ENCODE measurements at places on chromosomes 6 and 20.

- DNase-seq: no peak
Measured at GRCh38 chr6:136922685-136923006, 545 bp downstream of the SLC35D3 start.

DNA sequence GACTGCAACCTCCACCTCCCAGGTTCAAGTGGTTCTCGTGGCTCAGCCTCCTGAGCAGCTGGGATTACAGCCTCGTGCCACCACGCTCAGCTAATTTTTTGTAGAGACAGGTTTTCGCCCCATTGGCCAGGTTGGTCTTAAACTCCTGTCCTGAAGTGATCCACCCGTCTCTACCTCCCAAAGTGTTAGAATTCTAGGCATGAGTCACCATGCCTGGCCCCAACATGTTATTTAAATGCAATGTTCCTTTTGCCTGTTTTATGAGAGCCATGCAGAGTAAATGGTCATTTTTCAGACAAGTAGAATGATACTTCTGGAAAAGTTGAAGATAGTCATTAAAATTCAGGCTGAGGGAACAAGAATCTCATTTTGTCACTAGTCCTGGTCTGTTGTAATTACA, 43.8 kb upstream of the RPS6KA2 start:
- DNase-seq: no peak

- no peak for DNase-seq
Measured at GRCh38 chr6:501891-502601, 110.5 kb downstream of the IRF4 start.

GRCh38 chr6:3738381-3739131, 13.0 kb downstream of the PXDC1 start:
- no peak for DNase-seq

DNA sequence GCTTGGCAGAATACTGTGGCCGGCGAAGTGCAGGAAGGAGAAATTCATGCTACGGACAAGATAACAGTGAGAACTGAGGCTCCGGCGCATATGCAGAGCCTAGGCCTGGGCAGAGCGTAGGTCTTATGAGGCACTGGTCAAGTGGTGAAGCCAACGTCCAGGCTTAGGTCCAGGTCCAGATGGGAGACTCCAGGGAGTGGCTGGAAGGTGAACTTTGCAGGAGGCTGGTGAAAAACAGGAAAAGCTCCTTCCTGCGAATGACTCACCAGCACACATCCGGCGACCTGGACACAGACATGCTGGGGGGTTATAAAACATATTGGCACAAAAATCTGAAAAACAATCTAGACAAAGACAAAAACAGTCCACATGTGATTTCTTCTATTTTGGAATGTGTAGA, 15.4 kb downstream of the C6orf141 start:
- peak; percentile 44 for DNase-seq

DNA sequence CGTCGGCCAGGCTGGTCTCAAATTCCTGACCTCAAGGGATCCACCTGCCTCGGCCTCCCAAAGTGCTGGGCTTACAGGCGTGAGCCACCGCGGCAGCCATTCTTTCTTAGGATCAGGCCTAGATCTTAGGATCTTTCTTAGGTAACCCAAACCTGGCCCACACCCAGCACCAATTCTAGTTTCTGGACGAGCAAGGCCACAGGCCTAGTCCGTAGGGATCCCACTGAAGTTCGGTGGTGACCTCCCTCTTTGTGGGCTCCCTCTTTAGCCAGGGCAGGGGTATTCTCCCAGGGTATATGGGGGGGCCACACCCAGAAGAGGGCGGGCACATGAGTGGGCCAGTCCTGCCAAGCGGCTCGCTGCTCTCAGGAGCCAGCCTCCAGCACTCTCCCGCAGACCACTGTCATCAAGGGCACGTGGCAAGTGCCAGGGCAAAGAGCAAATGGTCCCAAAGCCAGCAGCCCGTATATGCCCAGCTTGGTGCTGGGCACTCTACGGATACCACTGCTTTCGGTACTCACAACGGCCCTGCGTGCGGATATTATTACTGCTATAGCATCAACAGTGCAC, 6.5 kb downstream of the PXDC1 start:
- no peak for DNase-seq

- no peak for DNase-seq
Measured at GRCh38 chr20:47535088-47535487, 33.4 kb downstream of the NCOA3 start.

- no peak for DNase-seq
Measured at GRCh38 chr6:21601932-21602390, 8.4 kb downstream of the SOX4 start.

- no peak for DNase-seq
Measured at GRCh38 chr20:62337558-62338293, 29.4 kb downstream of the LAMA5 start.

GRCh38 chr6:133268621-133269020, 27.5 kb downstream of the EYA4 start:
- DNase-seq: no peak

DNA sequence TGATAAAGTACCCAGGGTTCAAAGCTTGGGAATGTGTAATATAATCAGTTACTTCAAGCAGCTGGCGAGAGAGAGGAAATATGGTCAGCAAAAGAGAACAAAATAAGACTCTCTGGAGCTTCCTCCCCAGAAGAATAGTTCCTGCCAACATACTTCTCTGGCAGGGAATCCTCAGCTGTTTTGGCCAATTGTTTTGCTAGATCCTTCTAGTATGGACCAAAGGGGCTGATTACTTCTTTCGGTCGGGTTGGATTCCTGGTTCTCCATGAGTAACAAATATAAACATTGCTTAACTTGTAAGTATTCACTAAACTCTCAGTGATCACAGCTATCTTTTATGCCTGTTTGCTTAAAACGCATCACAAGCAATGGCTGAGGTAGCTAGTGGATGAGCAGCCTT, 31.4 kb upstream of the FBXO9 start:
- peak; percentile 51 for DNase-seq

DNA sequence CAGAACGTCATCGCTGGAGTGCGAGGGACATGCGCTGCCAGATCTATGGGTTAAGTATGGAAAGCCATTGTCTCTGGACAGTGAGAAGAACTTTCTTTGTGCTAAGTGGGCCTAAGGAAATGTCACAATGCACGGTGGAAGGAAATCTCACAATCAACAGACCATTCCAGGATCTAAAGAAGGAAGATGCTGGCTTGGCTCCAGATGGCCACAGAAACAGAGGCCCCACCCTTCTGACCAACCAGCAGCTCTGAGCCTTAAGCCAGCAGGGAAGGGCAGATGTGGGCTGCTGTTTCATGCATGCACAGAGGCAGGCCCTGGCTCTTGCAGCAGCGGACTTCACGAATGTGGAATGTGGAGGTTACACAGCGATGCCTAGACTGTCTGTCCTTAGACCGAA, 156.3 kb downstream of the SOBP start:
- DNase-seq: no peak

DNA sequence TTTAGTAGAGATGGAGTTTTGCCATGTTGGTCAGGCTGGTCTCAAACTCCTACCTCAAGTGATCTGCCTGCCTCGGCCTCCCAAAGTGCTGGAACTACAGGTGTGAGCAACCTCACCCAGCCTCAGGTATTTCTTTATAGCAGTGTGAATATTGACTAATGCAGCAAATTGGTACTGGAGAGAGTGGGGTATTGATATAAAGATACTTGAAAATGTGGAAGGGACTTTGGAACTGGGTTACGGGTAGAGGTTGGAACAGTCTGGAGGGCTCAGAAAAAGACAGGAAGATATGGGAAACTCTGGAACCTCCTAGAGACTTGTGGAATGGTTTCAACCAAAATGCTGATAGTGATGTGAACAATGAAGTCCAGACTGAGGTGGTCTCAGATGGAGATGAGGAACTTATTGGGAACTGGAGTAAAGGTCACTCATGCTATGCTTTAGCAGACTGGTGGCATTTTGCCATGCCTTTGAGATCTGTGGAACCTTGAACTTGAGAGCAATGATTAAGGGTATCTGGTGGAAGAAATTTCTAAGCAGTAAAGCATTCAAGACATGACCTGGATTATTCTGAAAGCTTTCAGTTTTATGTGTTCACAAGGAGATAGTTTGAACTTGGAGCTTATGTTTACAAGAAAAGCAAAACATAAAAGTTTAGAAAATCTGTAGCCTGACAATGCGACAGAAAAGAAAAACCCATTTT, 127.2 kb downstream of the DTNBP1 start:
- no peak for DNase-seq

DNA sequence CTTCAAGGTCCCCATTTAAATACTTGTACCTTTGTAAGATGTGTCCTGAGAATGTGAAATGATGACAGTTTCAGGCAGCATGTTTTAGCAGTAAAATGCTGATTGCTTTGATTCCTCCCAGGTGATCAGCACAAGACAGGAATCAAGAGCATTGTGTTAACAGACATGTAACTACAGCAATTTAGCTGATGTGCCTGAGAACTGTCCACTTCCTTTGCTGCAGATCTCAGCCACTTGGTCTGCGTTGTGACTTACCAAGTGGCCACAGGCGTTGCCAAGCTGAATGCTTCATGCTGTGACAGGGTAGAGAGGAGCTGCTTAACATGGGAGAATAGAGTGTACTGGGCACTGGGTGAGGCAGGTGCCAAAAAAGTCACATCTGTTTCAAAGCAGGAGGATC, 767.0 kb upstream of the POU3F2 start:
- no peak for DNase-seq

GRCh38 chr6:145096846-145097245, 638.5 kb downstream of the EPM2A start:
- DNase-seq: peak; percentile 21

DNA sequence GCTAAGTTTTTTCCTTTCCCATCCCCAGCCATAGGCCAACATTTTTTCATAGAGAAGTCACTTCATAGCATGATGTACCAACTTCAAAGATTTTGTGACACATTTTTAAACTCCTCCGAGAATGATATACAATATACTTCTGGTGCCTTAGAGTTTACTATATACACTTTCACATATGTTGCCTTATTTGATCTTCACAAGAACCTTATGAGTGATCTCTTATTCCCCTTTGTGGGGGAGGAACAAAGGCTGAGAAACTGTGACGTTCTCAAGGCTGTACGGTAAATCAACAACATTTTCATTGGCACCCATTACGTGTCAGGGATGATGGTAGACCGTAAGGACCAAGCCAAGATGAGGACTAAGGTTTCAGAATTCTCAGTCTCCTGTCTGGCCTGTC, 130.0 kb downstream of the RFPL4B start:
- DNase-seq: no peak

DNA sequence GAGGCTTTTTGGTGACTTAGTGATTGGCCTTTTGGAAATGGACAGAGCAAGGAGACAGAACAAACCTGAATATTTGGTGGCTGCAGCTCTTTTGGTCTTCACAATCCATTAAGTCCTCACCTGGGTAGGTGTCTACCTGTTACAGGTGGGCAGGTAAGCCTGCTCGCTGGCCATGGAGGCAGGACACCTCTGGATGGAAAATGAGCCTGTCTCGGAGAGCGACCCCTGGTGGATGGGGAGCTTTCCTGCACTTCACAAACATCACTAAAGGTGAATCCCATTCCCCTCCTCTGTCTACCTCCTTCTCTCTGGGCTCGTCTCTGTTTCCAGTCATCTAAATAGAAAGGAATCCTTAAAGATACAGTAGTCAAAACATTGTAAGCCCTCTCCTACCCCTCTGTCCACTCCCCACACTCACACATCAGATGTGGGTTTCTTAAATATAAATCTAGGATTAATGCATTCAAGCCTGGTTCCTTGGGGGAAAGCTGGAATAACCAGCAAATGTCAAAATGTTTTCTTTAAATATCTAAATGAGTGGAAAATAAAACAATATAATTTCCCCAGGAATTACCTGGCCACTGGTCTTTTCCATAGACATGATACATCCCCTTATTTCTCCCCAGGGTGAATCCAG, 304.9 kb downstream of the CDH26 start:
- DNase-seq: no peak

GRCh38 chr20:61819574-61819846, 246.2 kb downstream of the TAF4 start:
- DNase-seq: no peak

DNA sequence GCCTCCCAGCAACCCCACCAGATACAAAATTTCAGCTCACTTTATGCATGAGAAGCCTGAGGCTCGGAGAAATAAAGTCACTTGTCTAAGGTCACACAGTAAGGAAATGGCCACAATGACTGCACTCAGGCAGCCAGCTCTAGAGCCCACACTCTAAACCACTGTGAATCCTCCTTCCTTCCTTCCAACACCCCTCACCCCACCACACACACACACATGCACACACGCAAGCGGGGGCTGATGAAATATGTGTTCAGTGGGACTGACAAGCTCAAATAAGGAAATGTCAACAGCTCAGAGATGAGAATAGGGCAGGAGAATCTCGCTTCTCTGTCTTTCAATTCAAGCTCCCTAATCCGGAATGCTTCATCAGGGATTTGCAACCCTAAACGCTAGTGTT, 6.0 kb upstream of the BPIFA1 start:
- no peak for DNase-seq

DNA sequence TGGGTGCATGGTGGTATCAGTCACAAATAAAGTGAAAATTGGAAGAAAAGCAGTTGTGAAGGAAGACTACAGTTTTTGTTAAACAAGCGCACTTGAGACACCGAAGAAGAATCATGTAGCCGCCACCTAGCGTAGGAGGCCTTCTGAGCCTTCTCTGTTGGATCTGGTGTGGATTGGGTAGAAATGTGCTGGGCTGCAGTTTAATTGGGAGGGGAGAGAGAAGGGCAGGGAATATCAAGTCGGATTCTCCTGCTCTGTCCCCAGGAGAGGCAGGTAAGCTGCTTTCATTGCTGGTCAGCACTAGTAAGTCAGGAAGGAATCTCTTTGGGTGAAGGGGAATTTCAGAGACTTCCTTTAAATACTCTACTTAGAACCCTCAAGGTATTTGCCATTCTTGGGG, 1.2 kb upstream of the FABP7 start:
- DNase-seq: no peak

- peak; percentile 4 for DNase-seq
Measured at GRCh38 chr20:38748861-38749149, 545 bp downstream of the ACTR5 start.

DNA sequence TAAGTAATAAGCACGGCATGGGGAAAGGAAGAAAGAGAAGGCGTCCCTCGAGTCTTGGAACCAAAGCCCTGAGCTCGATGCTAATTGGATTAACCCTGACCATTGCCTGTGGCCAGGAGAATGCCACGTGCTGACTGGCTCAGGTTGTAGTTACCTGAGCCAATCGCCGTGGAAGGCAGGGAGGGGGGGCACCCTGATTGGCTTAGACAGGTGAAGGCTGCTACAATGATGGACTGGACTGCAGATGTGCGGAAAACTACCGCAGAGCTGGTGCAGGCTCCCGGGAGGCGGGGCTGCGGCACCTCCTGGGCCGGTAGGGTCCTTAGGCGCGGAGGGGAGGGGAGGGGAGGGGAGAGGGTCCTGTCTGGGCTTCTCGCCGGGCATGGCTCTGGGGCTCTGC, 121.3 kb downstream of the TFAP2C start:
- no peak for DNase-seq

- DNase-seq: no peak
Measured at GRCh38 chr6:41344876-41345275, 9.5 kb downstream of the NCR2 start.

- no peak for DNase-seq
Measured at GRCh38 chr6:65646544-65646943, 60.5 kb downstream of the EYS start.

GRCh38 chr6:3283641-3284435, 25.1 kb downstream of the PSMG4 start:
- DNase-seq: no peak

Data from renal cortical epithelial cell (primary cell).